ENCODE measurements at places on chromosomes 6 and 20.

DNA sequence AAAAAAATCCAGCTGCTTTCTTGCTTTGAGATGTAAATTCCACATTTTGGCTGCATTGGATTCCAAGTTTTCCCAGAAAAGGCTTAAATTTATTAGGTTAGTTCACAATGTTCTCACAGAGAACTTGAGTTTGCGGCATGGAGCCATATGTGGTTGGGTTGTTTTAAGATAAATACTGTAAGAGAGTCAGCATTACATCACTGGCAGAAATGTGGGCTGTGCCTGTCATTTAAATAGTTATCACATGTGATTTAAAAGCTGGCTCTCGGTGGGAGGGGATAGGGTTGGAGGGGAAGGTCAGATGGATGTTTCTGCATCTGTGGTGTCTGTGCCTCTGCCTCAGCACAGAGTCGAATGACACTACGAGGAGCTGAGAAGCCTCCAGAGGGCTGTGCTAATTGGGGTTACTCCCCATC, 73.8 kb upstream of the SCP2D1 start:
- peak; percentile 62 for DNase-seq

DNA sequence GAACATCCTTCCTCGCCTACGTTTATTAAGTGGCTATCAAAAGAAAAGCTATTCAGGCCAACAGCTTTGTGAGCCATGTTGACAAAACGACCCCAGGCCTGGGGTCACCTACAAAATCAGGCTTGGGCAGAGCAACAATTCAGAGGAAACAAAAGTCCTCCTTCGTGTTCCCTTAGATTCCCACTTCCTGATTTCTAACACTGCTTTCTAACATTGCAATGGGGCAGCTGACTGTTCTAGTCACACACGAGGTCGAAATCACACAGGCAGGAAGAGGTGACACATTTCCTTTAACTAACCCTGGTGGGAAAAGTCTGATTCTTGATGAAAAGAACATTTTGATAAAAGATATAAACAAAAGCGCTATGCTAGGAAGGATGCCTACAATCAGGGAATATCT, 31.9 kb downstream of the WDR27 start:
- DNase-seq: no peak

DNA sequence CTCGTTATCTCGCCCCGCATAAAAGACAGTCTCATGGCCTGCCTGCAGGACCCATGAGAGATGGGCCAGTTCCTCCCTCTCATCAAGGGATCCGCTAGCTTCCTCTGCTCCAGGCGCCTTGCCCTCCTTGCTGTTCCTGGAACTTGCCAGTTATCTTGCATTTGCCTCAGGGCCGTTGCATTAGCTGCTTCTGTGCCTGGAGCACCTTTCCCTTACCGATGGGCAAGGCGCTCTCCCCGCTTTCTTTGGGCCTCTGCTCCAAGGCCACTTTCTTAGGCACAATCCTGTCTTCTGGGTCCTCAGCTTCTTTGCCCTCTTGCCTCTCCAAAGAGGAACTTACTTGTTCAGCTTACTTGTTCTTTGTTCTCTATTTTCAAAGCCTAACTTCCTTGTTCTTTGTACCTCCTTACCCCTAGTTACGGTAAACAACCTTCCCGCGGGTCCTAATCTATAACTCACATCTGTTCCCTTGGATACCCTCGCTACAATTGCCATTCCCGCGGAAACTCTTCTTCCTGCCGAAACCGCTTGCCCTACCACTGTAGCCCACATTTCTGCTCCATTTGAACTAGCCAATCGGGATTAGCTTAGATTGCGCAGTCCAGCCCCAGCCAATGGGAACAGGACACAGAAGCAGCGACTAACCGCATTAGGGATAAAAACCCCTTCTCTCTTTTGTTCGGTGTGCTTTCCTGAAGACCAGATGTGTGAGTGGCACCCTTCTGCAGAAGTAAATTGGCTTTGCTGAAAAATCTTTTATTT, 887 bp upstream of the NSFL1C start:
- peak; percentile 69 for DNase-seq

DNA sequence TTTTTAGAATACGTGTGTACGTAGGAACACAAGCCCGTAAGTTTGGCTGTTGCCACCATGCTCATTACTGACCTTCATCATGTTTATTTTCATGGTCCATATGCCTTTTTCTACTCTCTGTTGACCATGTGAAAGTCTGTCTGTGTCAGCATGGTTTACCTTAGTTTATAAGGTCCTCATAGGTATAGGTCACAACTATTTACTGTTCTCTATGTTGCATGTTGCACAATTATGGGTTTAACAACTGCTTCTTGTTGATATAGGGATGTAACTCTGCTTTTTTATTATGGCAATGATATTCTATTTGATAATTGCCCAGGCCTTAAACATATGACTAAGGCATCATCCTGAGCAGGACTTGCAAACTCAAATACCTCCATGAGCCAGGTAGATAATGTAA, 13.4 kb upstream of the RANBP9 start:
- DNase-seq: no peak

GRCh38 chr20:15726416-15726815, 846.8 kb downstream of the KIF16B start:
- no peak for DNase-seq

GRCh38 chr20:18790787-18791186, 22.8 kb upstream of the SCP2D1 start:
- DNase-seq: no peak

- no peak for DNase-seq
Measured at GRCh38 chr20:38863024-38863851, 57.7 kb downstream of the PPP1R16B start.

GRCh38 chr6:138404666-138405337, 779 bp downstream of the HEBP2 start:
- DNase-seq: no peak

DNA sequence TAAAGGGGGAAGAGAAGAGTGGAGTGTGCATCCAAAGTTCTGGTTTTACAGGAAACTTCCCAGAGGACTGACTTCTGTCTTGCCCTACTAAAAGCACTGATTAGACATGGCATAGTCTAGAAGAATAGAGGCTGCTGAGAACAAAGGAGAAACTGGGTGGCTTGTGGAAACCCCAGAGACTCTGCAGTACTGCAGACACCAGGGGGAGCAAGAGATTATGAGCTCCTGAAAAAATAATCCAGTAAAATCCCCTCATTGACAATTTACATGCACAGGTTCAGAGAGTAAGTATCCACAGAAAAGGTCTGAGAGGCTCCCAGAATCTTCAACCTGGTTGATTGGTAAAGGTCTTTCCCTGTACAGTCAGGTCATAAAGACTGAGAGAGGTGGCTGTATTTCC, 48.7 kb upstream of the CLVS2 start:
- DNase-seq: no peak

- DNase-seq: no peak
Measured at GRCh38 chr20:542777-543368, 717 bp downstream of the CSNK2A1 start.

GRCh38 chr6:83879746-83880145, 20.3 kb downstream of the CYB5R4 start:
- DNase-seq: no peak

DNA sequence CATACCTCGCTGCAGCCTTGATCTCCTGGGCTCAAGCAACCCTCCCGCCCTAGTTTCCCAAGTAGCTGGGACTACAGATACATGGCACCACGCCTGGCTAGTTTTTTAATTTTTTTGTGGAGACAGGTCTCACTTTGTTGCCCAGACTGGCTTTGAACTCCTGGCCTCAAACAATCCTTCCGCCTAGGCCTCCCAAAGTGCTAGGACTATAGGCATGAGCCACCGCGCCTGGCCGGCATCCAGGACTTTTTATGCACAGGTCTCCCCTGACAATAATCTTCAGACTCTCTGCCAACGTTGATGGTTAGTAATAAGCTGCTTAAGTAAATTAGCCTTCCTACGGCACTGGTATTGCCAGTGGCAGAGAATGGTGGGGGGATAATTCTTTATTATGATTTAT, 110.5 kb upstream of the MTHFD1L start:
- DNase-seq: no peak

- peak; percentile 76 for DNase-seq
Measured at GRCh38 chr6:30130887-30131862, 4.8 kb upstream of the TRIM40 start.

DNA sequence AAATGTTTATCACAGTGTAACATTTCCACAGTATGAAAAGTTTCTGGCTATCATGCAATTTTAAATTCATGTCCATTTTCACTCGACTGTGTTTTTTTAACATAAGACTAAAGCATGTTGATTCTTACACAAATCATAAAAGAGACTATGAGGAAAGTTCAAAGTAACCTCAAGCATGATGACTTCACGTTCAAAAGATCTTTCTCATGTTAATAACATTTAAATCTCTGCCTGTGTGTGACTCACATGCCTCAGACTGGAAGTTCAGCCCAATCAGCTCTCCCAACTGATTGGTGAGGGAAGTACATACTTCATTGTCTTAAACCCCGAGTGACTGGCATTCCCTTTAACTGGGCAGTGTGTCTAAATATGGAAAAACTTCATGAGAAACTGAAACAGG, 37.4 kb downstream of the ATXN1 start:
- no peak for DNase-seq

DNA sequence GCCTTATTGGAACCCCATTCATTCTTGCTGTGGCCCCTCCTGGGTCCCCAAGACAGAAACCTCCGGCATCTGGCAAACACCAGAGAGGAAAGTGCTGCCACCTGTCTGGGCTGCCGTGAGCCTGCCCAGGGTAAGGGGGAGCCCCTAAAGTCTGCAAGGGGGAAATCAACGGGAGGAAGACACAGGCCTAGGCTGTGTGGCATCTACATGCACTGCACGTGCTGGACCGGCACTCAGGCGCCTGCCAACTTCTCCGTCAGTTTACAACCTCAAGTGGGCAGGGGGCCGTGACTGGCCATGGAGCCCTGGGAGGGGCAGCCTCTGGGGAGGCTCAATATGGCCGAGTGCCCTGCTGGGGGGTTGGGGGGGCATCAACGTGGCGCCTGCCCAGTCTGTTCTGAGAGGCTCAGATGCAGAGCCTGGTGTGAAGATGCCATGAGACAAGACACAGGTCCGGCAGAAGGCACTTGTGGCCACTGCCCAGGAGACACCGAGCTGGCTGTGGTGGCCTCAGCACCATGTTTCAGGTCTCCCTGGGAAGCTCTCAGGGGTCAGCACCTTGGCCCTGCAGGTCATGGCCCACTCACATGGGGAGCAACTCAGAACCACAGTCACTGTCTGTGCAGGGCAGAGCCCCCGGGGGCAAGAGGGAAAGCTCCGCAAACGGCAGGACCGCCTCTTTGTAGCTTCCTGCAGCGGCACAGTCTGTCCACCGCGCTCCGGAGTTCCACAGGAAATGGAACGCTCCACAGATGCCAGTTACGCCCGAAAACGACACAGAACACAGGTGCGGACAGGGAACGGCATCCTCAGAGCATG, 8.4 kb downstream of the UCKL1 start:
- DNase-seq: no peak

- no peak for DNase-seq
Measured at GRCh38 chr20:11447371-11448100, 470.2 kb upstream of the BTBD3 start.

DNA sequence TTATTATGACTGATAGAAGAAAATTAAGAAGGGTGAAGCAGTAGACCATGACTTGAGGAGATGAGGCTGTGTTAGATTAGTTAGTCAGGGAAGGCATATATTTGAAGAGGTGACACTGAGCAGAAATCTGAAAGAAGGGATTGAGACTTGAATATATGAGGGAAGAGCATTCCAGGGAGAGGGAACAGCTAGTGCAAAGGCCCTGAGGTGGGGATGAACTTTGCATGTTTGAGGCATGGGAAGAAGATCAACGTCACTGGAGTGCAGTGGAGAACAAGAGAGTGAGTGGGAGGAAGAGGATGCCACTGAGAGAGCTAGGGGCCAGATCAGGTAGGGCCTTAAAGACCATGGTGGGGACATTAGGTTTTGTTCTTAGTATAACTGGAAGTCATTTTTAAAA, 119.0 kb downstream of the ZDHHC14 start:
- no peak for DNase-seq

DNA sequence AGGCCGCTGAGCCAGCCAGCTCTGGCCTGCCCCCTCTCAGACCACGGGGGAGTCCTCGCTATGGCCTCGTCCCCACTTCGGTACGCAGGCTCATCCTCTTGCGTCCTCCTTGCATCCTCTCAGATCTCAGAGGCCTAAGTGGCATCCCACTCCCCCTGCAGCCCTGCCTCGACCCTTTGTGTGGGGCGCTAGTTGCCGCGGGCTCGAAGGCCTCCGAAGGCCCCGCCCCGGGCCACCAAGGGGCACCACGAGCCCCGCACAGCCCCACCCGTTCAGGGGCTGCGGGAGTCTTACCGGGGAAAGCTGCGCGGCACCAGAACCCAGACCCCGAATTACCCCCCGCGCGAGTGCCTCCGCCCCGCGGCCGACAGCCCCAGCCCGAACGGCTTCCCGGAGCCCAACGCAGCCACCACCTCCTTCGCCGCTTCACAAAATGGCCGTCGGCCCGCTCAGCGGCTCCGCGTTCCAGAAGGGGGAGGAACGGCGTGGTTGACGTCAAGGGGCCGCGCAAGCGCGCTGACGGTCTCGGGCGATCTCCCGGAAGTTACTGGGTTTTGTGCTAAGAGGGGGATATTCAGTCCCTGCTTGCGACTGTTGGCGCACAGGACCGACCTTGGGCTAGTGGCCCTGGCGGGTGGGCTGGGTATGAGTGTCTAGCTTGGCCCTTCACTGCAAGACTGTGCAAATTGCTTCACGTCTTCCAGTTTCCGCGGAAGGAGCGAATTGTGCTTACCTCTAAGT, at the start of the genes CPNE1 and RBM12:
CPNE1 (minus strand) TSS at position 435 of the 741 bp plus-strand sequence. CDS start 31,977 bp downstream, outside the sequence.
RBM12 (minus strand) TSS at position 435 of the 741 bp plus-strand sequence. CDS start 9,578 bp downstream, outside the sequence.
- DNase-seq: peak; percentile 93

- no peak for DNase-seq
Measured at GRCh38 chr6:68400396-68400795, 234.7 kb upstream of the ADGRB3 start.

GRCh38 chr20:2919518-2920245, 46.4 kb downstream of the PTPRA start:
- DNase-seq: no peak

- DNase-seq: no peak
Measured at GRCh38 chr6:156974830-156975261, 197.7 kb downstream of the ARID1B start.

- DNase-seq: no peak
Measured at GRCh38 chr6:12232339-12232738, 57.8 kb upstream of the EDN1 start.

- DNase-seq: no peak
Measured at GRCh38 chr20:2751878-2752566, 48.4 kb downstream of the CPXM1 start.

GRCh38 chr6:113120582-113121285, 736.4 kb upstream of the MARCKS start:
- no peak for DNase-seq

GRCh38 chr6:135498185-135498841, 773 bp upstream of the AHI1 start:
- peak; percentile 76 for DNase-seq

DNA sequence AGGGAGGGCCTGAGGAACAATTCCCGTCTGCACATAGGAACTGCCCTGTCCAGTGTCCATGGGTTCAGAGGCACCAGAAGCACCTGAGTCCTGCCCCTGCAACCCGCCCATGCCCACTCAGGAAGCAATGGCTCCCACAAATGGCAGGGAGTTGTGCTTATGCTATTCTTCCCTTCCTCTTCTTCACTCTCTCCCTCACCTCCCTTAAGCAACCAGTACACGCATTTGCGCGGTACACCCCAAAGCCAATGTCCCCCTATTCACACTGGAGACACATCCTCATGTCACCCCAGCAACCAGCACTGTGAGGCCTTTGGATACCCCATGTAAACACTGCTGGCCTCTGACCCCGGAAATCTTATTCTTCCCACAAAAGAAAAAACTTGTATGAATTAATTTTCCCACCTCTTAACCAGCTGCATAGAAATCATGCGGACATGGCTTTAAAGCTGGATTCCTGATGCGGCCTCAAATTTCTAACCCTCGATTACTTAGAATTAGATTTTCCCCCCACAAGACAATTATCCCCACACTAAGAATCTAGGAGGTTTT, 30.9 kb downstream of the FYN start:
- no peak for DNase-seq

All from mucosa of gallbladder (tissue), 1 donor.